ENCODE measurements at places on chromosomes 7 and 10.

- DNase-seq: no peak
Observed at GRCh38 chr7:5824297-5824610, 42.8 kb upstream of the RNF216 start.

GRCh38 chr7:1610678-1611302 is 41.0 kb upstream of the PSMG3 start:
- no peak for DNase-seq

DNA sequence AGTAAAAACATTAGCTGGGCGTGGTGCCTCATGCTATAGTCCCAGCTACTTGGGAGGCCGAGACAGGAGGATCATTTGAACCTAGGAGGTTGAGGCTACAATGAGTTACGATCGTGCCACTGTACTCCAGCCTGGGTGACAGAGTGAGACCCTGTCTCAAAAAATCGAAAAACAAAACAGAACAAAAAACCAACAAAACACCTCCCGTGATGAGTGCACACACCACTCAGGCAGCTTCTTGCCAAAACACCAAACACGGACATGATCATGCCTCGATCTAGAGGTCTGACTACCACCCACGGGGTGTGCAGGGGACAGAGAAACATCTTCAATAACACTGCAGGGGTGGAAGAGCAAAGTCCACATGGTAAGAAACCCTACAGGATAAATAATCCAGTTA is 44.4 kb downstream of the AMZ1 start:
- no peak for DNase-seq

DNA sequence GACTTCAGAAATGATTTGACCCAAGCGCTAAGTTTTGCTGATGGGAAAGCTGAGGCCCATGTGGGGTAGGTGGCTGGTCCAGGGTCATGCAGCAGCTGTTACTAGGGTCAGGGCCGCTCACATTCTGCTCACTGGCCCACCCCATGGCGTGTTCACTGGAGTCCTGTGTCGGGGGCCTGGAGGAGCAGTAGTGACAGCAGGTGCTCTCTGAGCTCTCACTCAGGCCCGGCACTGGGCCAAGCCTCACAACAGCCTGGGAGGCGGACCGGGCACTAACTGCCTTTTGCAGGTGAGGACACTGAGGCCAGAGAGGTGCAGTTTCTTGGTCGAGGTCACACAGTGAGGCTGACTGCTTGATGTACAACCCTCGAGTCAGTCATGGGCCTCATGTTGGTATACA is 82.7 kb downstream of the GLRX3 start:
- no peak for DNase-seq

DNA sequence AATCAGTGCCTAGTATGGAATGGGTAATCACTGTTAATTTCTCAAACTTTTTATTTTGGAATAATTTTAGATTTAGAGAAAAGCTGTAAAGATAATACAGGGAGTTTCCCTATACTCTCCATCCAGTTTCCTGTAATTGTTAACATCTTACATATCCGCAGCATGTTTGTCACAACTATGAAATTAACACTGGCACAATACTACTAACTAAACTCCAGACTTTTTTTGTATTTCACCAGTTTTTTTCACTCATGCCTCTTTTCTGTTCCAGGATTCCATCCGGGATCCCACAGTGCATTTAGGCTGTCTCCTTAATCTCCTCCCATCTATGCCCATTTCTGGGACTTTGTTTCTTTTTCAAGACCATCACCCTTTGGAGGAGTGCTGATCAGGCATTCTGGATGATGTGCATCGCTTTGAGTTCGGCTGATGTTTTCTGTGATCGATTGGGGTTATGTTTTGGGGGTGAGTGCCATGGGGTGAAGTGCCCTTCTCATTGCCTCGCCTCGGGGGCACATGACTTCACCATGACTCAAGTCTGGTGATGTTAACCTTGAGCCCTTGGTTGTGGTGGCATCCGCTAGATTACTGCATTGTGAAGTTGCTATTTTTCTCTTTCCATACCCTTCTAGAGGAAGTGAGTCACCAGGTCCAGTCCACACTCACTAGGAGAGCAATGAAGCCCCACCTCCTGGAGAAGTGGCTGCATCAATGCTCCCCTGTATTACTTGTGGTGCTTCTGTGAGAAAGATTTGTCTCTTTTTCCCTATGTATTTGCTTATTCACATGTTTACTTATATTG is 43.9 kb upstream of the GRB10 start:
- peak; percentile 62 for DNase-seq

GRCh38 chr7:156473476-156474240 is 166.9 kb upstream of the RNF32 start:
- DNase-seq: no peak

DNA sequence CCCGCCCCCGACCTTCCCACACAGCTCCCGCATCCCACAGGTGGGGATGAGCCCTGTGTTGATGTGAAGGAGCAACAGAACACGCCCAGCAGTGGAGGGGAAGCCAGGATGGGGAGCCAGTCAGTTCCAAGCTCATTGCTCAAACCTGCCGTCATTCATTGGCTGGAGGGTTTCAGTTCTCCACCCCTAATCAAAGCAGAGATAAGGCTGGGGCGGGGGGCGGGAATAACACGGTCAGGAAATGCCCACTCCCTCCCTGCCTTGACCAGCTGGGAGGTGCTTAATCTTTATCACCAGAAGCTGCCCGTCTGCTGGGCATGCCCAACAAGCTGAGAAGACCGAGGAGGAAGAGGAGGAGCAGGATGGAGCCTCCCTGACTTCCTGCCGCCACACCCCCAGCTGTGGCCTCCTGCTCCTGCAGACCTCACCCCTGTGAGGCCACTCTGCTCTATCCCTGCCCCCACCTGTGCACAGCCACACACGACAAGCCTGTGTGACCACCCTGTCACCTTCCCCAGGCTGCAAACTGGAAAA is 265.1 kb downstream of the ZEB1 start:
- no peak for DNase-seq

DNA sequence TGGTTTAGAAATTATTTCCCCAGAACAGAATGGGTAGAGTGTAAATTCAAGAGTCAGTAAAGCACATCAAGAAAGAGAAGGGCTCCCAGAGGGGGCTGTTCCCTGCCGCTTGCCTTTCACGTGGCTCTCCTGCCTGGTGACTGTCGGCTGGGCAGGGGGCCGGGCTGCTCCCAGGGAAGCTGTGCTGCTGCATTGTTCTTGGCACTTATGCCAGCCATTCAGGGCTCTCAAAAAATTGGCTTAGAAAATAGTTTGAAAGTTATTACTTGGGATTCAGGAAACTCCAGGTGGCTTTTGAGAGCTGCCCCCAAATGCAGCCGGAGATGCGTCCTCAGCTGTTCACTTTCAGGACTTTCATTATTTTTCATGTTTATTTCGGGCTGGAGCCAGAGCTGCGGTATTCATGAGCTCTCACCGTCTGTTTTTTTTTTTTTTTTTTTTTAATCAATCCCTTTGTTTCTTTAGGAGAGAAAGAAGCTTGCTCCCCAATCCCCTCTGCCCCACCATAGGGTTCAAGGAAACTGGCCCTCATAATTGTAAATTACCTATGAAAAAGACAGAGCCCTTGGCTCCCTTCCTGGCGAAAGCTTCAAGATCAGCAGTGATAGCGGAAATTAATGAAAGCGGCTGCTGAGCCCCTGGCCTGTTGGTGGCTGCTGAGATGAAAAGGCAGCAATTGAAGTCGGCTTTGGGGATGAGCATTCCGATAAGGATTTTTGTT is 94.1 kb downstream of the SORCS3 start:
- no peak for DNase-seq

DNA sequence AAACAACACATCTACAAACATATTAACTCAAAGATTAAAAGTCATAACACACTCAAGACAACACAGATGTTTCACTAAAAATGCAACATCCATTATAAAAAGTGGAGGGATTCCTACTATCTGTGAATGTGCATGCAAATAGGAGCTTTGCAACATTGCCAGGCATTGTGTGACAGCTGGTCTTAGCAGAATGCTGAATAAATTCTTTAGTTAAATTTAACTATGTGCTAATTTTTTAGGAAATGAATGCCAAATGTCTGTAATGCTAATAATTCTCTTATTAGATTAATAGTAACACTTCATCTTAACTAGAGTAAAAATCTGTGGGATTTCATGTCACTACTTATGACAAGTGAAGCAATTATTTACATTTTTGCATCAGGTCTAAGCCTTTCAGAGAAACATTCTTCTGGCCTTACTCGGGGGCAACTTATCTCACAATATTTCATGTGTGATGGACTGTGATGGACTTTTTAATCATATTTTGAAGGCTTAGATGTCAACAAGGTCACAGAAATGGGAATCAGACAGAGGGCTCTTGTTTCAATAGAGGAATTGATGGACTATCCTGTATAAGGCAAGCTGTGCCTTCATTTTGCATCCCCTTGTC is 524.6 kb upstream of the KCND2 start:
- DNase-seq: no peak

DNA sequence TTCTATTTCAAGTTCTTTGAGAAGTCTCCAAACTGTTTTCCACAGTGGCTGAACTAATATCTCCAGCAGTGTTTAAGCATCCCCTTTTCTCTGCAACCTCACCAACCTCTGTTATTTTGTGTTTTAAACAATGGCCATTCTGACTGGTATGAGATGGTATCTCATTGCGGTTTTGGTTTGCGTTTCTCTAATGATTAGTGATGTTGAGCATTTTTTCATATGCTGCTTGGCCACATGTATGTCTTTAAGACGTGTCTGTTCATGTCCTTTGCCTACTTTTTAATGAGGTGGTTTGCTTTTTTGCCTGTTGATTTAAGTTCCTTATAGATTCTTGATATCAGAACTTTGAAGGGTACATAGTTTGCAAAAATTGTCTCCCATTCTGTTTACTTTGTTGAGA is 156.6 kb upstream of the IMMP2L start:
- DNase-seq: no peak
